ENCODE measurements at places on chromosomes 2 and 18.
A peak's percentile ranks its signal among the peaks of the same experiment; 100 is the strongest.

DNA sequence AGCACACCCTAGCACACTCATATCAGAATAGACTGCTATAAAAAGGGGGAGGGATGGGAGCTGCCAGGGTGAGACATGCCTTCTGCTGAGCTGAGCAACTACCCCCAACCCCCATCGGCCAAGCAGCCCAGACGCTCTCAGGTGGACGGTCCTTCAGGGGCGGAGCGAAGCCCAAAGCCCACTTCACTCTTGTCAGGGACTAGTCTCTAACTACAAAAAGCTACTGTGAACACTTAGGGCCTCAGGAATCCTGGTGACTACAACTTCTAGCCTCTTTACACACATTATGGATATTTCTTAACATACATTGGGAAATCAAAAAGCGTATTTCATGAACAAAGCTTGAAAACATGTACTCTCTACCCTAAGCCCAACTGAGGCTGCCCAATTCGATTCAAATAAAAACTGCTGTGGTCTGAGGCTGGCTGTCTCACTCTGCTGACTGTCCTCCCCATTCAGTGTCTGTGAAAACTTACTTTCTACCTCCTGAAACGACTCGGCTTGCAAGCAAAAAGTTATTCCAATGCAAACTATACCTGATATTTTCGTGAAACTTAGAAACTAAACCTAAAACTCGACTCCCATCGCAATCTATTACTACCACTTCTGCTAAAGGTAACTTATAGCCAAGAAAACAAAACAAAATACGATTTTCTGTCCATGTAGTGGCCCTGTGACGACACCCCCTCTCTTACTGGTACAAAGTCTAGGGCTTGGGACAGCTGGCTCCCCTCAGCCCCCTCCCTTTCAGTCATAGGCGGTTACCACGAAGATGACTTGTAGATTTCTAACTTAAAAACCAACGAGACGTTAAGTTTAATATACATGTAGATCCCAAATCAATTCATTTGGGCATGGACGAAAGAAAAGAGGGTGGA, 1.2 kb downstream of the SERTAD2 start:
- peak; percentile 20 for DNase-seq

DNA sequence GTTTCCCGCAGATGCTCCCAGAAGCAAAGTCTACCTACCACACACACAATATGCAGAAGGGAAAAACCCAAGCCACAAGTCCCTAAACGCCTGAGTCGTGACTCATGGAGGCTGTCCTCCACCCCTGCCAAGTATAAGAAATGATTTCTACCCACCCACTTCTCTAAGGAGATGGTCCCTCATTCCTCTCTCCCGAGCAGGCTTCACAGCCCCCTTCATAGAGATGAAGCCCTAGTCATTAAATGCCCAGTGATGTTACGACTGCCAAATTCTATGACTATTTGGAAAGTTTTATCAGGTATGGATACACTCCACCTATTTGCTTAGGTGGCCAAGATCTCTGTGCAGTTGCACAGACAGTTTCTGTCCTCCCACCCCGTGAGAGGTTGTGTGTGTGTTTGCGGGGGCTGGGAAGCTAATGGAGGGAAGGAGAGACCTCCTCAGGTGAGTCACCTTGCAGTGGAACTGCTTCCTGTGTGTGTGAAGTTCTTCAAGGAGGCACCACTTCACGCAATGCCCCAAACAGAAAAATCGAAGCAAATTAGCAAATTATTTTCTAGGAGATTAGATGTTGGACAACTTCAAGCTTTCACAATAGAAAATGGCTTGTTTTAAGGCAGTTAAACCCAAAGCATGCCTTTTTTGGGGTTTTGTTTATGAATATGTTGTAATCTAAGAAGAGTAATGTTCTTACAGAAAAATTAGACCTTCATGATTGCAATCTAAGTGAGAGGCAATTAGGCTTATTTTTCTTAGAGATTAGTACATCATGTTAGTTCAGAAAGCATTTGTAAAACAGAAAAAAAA, 175.2 kb downstream of the TGIF1 start:
- DNase-seq, result no peak

DNA sequence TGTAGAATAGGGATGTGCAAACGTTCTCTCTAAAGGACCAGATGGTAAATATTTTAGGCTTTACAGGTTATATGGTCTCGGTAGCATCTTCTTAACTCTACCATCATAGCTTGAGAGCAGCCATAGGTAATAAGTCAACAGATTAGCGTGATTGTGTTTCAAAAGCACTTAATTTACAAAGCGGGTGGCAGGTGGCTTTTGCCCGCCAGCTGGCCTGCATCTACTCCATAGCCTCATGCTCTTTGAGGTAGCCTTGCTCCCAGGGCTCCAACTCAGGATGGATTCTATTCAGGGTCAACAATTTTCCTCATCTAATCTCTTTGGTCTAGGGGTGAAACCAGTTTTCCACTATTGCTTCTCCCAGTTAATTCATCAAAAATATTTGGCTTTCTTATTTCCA, 5.0 kb upstream of the ATP9B start:
- peak; percentile 99 for DNase-seq

- DNase-seq, result no peak
Measured at GRCh38 chr18:61742565-61743429, 150.0 kb downstream of the RNF152 start.

- DNase-seq, result no peak
Measured at GRCh38 chr2:19651466-19651865, 250.3 kb downstream of the TTC32 start.

- no peak for DNase-seq
Measured at GRCh38 chr2:18106841-18107240, 228.4 kb downstream of the KCNS3 start.

DNA sequence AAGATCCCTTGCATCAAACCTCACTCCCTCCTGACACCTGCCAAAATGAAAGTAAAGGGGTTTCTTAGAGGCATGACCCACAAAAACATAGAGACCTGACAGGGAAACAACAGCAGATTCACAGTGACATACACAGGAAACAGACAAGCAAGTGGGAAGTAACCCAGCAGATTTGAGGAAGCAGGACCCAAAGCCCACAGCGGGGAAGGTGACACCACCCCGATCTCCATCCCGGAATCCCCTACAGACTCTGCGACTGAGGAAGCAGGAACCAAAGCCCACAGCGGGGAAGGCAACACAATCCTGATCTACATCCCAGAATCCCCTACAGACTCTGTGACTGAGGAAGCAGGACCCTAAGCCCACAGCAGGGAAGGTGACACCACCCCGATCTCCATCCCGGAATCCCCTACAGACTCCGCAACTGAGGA, 21.6 kb downstream of the CIB4 start:
- no peak for DNase-seq

GRCh38 chr2:99607861-99608491, 118.2 kb upstream of the REV1 start:
- DNase-seq, result no peak

DNA sequence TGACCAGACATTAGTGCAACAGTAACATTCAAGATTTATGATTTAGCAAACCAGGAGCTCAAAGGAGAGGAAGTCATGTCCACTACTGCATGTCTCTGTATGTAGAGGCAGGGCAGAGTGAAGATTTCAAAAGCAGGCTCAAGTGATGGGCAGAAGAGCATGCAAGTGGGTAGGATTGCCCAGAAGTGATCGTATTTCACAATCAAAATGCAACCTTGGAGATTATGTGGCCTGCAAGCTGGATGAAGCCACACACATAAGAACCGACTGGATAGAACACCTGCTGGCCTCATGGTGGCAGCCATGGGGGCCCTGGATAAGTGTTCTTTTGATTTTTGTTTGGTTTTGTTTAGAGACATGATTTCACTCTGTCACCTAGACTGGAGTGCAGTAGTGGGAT, 286.8 kb upstream of the RAB12 start:
- peak; percentile 78 for DNase-seq

DNA sequence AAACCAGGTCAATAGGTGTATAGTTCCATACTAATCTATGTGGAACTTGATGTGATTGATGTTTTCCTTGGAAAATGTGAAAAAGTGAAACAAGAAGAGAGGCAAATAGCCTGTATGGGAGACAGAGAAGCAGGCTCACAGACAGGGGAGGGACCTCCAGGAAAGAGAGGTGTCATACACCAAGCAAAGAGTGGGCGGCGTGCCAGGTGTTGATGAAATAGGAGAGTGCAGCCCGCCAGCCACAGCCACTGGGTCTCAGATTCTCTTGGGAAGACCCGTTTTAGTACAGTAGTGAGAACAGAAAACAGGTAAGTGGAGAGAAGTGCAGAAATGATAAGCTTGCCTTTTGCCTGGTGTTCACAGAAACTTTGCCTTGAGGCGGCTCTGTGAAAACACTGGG, 301.9 kb downstream of the ZNF407 start:
- DNase-seq, result peak; percentile 51

DNA sequence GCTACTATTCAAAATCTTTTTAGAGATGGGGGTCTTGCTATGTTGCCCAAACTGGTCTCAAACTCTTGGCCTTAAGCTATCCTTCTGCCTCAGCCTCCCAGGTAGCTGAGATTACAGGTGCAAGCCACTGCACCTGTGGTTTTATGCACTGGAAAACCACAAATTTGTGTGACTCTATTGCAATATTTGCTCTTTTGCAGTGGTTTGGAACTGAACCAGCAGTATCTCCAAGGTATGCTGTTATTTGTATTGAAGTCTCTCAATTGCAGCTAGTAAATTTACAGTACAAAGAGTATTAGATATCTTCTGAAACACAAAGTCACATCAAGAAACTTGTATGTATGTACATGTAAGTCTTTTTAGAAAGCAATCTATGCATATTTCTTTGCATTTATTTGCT, 46.2 kb downstream of the PPP4R1 start:
- no peak for DNase-seq

- DNase-seq, result peak; percentile 18
Measured at GRCh38 chr2:108978709-108979111, 10.3 kb downstream of the EDAR start.

- no peak for DNase-seq
Measured at GRCh38 chr18:55651236-55651635, 63.2 kb upstream of the TCF4 start.

- DNase-seq, result no peak
Measured at GRCh38 chr2:26482211-26483026, 4.5 kb upstream of the OTOF start.

GRCh38 chr2:56576001-56576400, 392.2 kb downstream of the CCDC85A start:
- no peak for DNase-seq

DNA sequence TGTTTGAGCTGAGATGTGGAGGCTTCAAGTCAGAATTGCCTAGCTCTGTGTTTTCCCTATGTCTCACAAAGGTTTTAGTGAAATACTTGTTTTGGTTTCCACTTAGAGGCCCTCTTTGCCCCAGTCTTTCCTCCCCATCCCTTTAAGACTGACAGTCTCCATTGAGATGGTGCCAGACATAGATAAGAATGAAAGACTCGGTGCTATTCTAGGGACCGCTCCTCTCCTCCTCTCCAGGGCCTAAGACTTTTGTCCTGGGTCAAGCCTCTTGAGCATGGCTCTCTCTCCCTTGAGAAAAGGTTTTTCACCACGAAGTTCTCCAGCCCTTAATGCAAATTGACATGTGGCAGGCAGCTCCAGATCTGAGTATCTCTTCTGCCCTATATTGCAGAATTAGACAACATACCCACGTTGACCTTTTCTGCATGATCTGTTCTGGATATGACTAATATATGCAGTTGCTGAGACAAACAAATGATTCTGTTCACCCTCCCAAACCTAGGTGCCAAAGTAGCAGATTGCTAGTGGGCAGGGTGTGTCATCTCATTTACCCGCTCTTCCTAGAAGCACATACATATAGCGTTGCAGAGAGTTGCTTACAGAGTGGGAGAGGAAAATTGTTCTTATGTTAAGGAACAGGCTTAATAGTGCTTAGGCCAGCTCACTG, 47.5 kb upstream of the ACSL3 start:
- DNase-seq, result no peak

DNA sequence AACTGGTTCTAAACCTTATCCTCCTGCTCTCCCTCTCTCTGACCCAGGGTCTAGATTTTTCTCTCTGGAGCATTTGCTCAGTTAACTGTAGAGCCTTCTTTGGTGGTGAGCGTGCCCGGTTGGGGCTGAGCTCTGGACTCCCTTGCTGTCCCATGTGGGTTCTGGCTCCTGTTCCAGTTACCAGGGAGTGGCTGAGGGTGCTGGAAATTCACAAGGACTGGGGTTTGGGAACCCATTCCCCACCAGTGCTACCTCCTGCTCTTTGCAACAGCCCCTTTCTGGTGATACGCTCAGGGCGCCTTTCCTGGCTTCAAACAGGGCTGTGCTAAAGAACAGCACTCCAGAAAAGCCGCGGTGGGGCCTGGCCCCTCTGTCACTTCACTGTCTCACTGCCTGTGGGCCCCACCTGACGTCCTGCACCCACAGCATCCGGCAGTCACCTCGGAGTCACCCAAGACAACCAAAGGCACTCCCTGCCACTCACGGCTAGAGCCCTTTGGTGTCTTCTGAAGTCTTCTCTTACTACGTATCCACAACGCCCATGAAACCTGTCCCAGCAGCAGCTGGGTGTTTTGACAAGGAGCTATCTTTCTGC, 41.3 kb downstream of the CAPN13 start:
- no peak for DNase-seq

DNA sequence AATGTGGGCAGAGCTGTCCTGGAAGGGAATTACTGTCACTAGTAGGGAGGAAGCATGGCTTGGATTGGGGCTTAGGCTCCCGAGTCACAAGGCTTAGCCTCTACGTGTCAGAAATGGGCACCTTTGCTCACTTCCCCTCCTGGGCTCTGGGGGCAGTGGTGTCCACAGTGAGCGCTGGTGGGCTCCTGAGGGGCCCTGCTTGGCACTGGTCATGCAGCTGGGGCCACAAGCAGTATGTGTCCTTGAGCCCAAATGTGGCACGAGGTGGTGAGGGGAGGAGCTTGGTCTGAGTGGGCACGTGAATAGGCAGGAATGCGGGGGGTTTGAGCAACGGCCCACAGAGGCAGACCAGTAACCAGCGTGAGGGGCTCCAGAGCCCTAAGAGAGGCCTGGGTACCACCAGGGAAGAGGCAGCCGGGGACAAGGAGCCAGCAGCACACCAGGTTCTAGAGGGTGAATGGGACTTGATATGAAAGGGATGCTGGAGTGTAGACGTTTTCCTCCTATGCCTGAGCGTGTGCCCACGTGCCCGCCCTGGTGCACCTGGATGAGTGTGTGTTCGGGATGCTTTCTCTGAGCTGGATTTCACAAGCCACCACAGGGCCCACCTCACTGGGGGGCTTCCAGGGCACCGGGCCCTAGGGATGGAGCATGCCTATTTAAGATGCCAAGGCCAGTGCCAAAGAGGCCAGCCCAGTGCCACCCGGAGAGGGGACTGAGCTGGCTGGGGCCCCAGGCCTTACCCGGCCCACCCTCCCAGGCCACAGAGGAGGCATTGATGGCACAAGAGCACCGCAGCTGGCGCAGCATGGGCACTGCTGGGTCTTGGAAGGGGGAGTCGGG, 22.8 kb upstream of the PTMA start:
- no peak for DNase-seq
